ENCODE measurements at places on chromosomes 5 and 9.

- no peak for DNase-seq
These were observed 6.6 kb upstream of the GLRA1 start for GRCh38 chr5:151931260-151931659.

- DNase-seq, result no peak
These were observed 46.1 kb downstream of the ENC1 start for GRCh38 chr5:74594137-74595040.

DNA sequence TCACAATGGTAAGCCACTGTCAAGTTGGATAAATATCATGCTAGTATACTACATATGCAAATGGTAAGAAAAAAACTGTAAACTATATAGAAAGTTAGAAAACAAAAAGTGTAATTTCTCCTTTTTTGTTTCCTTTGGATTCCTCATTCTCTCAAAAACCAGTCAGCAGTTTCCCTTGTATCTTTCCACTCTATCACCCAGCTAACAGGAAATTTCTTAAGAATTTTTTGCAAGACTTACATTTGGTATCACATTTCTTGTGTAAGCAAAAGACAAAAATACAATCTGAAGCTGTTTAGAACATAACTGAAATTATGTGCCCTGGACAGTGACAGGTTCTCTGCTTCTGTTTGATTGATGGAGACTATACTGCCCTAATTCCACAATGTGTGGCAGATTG lies 25.2 kb upstream of the MSH3 start:
- no peak for DNase-seq

DNA sequence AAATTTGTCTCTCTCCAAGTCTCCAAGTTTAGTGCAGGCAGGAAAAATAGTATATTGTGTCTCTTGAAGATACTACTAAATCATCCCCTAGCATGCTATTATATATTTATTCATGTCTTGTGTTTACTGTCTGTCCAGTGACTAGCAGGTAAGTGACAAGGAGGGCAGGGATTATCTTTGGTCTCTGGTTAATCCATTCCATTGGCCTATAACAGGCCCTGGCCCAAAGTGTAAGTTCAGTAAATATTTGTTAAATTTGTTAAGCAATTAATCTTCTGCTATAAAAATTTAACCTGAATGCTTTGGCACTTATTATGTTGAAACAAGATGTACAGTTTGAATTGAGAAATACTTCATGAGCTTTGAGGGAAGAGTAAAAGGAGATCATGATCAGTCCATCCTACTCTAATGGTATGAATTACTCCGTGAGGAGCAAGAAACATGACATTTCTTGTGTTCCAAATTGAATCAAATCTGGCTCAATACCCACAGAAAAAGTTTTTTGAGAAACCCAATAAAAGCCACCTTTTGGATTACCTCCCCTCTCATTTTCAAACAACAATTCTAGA lies 219.7 kb downstream of the DTWD2 start:
- no peak for DNase-seq

- DNase-seq, result no peak
These were observed 628 bp downstream of the PPP2R2B start for GRCh38 chr5:146877783-146878475.

DNA sequence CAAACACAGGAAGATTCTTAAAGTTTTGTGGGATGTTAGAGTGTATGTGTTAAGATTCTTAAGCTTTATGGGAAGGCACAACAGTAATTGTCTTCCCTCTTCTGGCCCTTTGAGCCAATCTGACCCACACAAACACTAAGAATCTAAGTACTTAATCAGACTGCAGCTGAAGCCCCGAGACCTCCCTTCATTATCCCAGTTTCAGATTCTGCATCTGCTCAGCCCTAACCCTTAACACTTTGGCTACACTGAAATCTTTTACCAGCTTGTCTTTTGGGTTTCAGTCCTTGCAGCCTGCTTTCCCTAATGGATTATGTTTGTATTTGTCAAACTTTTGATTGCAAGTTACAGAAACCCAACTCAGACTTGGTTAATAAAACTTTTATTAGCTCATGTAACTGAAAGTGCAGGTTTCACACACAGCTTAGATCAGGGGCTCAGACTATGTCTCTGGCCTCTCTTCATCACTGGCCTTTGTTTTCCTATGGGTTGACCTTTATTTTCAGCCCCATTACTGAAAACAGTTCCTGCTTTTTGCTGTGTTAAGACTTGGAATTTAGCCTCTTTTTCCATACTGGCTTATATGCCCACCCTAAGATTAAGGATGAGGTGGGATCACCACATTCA lies 71.5 kb downstream of the COX7C start:
- no peak for DNase-seq

- no peak for DNase-seq
These were observed 125.4 kb upstream of the MINAR2 start for GRCh38 chr5:129622531-129622930.

DNA sequence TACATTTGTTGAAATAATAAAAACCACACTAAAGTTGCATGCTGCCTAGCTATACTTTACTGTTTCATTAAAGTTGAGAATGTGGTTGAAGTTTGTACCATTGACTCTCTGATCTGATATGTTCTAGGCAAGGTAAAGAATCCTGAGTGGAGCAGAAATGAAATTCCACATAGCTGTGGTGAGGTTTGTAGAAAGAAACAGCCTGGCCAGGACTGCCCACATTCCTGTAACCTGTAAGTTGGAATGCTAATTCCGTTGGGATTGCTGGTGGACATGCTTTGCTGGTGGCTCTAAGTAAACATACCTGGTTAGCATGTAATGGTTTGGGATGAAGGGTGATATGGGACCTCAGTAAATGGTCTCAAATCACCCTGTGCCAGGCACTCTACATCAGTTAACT lies 16.8 kb downstream of the NFX1 start:
- no peak for DNase-seq

Data from GM04503 (cell line).